ENCODE measurements at places on chromosomes 6 and 20.

DNA sequence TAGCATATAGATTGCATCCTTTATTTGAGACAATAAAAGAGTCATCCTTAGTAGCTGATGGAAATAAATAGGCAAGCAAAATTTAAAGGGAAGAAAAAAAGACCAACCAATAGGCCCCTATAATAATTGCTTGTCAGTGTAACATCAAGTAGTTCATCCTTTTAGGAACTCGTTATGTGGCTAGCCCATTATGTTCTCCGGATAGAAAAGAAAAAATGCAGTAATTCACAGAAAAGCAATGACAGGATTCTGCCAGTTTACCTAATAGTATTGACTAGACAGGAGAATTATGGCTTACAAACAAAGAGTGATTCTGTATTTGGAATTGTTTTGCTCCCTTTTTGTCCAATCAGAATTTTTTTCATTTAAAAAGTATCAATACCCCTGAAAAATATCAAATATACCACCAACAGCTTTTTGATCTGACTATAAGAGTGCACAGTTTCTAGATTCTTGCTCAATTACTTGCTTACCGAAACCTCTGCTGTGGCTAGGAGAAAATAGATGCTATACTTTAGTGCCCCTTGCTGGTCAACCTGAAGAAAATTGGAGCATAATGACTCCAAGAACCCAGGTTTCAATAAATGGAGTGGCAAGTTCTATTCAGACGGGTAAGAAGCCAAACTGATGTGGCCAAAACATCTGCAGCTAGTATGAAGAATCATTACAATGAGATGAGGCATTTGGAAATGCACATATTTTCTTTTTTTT lies 91.5 kb upstream of the SASH1 start:
- DNase-seq, result no peak

DNA sequence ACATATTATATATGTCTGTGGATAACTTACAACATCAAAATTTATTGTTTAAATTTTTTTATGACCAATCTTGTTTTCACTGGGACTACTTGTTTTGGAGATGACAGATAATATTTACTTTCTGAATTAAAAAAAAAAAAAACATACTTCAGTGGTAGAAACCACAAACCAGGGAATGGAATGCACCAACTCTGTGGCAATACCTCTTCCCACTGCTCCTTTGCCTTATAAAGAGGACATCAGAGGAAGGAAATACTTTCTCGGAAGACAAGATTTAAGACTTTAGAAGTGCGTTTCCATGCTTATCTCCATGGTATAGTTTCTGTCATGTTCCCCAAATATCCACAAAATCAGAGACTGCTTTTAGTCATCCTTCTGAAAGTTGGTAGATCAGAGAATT lies 1241.1 kb upstream of the EYS start:
- no peak for DNase-seq

- DNase-seq, result no peak
Observed at GRCh38 chr6:143698759-143699429, 21.1 kb downstream of the PHACTR2 start.

DNA sequence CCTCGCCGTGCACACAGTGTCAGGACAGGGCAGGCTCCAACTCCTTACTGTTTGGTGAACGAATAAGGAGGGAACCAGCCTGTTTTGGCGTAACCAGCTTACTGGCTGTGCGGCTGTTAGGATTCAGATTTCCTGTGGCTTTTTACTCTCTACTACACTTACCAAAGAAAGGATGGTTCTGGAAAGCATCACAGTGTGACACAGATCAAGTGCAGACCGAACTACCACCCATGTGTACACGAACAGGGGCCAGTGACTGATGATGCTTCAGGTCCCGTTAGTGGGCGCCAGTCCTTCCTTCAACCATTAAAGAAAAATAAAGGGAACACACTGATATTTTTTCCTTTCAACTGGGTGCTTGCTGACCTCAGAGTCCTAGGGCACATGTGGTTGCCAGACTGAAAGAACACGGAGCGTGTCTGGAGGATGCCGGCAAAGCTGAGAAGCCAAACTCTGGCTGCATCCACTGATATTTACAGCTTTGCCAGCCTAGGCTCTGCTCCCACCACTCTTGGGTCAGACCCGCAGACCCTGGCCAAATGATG lies 352.3 kb upstream of the AGPAT4 start:
- DNase-seq, result no peak

DNA sequence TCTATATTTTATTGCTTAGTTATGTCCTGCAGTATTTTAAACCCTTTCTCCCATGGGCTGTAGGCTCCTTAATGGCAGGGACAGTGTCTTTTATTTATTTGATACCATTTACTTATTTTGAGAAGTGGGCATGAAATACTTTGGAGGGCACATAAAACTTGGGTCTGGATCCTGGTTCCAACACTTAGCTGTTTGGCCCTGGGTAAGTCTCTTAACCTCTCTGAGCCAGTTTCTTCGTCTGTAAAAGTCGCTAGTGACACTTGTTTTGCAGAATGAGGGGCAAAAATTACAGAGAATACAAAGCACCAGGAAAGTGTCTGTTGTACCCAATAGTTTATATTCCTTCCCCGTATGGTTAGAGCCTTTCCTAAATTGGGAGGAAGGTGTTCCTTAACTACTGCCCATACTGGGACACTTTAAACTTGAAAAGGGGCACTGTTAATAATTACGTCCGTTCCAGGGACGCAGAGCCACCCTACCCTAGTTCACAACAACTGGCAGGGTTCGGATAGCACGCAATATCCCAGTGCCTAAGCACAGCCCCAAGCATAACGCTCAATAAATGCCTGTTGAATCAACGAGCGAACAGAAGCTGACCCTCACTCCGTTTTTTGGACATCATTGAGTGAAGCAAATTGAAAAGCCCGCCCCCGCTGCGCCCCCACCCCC lies 6.0 kb upstream of the ARMC12 start:
- DNase-seq, result no peak

- DNase-seq, result no peak
Observed at GRCh38 chr6:139407718-139408222, 33.3 kb upstream of the CITED2 start.

GRCh38 chr6:119449331-119450156 lies 100.0 kb upstream of the MAN1A1 start:
- no peak for DNase-seq

GRCh38 chr6:33752646-33753015 lies 5.9 kb upstream of the IP6K3 start:
- no peak for DNase-seq

GRCh38 chr20:2858591-2858990 lies 14.7 kb upstream of the PTPRA start:
- DNase-seq, result no peak

DNA sequence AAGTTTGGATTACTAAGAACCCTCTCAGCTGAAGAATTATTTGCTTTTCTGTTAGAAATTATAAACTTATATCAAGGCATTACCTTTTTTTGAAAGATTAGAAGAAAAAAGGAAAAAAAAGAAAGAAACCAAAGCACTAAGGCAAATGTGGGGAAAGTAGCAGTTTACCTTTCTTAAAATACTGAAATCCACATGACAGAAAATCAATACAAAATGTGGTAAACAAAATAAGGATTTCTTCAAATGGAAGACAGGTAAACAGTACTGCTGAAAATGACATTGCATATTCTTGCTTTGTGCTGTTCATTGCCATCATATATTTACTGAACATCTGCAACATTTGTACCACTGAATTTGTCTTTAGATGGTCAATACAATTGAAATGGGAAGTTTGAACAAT lies 411.2 kb upstream of the PLCB4 start:
- no peak for DNase-seq

DNA sequence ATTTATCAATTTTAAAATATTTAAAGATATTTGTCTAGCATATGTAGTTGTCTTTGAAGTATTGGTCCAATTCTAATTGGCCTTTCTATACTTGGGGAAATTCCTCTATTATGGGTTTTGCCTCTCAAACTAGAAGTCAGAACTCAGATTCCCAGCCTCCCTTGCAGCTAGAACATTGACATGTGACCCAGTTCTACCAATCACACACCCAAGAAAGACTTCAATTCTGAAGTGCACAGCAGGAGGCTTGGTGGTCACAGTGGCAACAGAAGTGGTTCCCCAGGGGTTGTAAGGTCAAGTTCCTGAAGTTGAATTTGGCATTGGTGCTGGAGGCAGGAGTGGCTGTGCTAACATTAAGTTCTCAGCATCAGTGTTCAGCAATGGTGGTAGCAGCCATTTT lies 14.8 kb upstream of the FKBP5 start:
- DNase-seq, result no peak

- no peak for DNase-seq
Observed at GRCh38 chr20:57884956-57885355, 175.1 kb upstream of the PMEPA1 start.

GRCh38 chr6:119497988-119498727 lies 148.6 kb upstream of the MAN1A1 start:
- DNase-seq, result no peak

DNA sequence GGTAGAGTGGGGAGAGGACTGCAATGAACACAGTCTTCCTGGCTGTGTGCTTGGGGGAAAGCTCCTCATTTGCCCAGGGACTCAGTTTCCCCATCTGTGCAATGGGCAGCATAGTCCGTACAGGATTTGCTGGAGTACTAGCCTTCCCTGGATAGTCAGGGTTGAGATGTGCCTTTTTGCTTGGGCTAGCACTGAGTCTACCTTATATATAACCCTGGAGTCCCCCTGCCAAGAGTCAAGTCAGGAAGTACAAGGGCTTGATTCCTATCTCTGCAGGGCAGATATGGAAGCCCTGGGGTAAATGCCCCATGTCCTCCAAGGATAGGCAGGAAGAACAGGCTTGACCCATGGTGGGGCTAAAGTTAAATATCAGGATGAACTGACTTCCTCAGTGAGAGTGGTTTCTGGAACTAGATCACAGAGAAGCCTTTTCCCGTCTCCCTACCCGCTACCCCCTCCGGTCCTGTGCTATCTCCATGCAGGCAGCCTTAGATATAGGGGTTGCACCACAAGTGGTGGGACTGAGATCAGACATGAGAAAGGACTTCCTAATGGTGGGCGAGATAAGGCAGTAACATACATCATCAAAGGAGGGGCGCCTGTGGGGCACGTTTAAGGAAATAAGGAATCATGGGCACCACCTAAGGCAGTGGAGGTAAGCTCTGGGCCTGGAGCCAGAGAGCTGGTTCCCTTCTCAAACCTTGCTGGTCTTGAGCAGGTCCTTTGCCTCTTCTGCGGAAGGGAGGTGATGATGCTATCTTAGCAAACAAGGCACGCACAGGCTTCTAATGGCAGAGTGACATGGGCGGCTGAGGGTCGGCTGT lies 157.9 kb downstream of the MRPL14 start:
- DNase-seq, result no peak

GRCh38 chr20:56429502-56429901 lies 17.4 kb downstream of the CASS4 start:
- peak; percentile 79 for DNase-seq

DNA sequence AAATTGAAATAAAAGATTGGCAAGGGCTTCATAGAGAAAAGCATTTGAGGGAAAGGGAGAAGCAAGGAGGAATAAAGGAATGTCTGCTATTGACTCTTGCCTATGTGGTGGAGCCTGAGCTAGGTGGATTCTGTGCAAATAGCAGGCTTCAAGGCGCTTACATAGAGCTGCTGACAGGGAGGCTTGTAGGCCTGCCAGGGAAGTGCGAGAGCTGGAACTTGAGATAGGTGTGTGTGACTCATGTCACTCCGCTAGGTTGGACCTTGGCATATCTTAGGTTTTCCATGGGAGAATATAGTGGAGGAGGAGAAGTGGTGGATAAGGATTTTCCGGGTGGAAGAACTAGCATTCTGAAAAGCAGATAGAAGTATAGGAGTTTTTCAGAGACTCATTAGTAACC lies 14.0 kb downstream of the SNRNP48 start:
- DNase-seq, result no peak

DNA sequence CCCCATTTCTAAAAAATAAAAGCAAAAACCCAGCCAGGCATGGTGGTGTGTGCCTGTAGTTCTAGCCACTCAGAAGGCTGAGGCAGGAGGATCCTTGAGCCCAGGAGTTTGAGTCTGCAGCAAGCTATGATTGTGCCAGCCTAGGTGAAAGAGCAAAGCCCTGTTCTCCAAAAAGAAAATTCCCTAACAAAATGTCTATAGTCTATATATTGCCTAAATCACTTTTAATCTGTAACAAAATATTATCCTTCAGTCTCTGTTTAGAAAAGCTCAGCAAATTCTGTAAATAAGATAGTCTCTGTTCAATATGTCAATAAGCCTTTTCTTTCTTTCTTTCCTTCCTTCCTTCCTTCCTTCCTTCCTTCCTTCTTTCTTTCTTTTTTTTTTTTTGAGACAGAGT lies 75.8 kb upstream of the ZFP64 start:
- no peak for DNase-seq

DNA sequence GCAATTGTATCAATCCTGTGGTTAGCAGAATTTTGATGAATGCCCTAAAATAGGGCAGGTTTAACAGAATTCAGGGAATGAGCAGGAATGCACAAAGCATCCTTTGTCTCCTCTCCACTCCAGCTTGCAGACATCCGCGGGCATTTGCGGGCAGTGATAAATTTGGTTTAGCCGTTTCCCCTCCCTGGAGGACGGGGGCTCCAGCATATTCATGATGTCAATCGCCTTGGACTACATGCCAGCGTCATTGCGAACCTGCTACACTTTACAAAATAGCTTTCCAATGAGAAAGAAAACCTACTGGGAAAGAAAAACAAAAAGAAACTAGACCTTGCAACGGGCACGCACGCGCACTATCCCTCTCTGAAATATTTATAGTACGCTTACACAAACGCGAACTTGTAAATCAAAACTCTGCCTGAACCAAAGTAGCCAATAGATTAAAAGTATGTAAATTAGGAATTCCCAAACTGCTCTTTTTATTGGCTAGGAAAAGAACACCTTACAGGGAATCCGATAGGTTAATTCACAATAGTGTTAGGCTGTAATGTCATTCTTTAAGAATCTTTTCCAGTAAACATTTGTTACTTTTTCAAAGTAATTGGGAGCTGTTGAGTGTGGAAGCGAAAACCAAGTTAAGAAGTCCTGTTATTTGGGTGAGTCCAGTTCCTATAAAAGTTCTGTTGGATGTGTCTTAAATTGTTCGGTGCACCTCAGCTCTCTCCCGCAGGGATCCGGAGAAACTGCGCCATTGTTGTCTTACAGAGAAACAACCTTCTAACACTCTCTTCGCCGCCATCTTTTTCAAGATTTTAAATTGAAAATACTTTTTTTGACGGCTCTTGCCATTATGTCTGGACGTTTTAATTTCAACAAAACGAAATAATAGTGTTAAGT lies 136.7 kb downstream of the HFE start:
- DNase-seq, result peak; percentile 77

DNA sequence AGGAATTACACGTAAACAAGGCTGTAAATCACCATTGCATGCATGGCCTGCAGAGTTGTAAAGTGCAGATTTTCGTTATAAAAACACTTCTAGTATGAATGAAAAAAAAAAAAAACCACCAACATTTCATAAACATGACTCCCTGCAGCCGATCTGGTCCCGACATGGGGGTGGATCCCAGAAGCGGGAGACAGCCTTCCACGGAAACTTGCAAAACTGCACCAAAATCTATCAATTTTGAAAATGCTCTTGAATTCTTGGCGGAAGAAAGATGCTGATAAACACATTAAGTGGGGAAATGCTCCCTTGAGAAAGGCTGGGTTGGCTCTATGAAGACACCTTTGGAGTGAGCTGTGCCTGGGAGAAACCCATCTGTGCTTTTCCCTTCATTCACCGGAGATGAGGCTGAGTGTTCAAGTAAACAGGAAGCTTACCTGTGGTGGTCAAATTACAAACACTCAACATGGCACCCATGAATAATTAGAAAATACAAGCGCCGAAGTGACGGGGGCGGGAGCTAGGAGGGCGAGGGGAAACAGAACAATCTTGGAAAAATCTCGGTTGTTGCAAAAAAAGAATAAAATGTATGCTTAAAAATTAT lies 845 bp upstream of the ANKRD60 start:
- DNase-seq, result no peak

GRCh38 chr6:89566930-89567629 lies 71.5 kb downstream of the LYRM2 start:
- no peak for DNase-seq

GRCh38 chr6:155995281-155995680 lies 539.6 kb upstream of the NOX3 start:
- no peak for DNase-seq

Measured in activated CD4-positive, alpha-beta memory T cell treated with anti-CD3 and anti-CD28 coated beads for 36 hours (primary cell).